Caki2 (cell line): ENCODE measurements at places on chromosomes 13 and 19.

DNA sequence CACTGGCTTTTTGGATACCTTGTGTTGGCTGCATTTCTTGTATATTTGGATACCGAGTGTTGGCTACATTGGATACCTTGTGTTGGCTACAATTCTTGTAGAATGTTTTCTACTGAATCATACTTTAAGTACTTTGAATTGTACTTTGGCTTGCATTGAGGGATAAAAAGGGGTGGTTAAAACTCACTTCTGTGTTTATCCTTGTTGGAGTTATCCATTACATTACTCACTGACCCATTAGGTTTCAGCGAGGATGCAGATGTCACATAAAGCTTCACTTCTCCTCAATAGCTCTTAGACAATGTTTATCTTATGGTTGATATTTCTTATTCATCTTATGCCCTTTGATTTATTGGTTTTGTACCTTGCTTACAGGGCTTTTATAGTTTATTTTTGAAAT lies 43.1 kb downstream of the PDS5B start:
- DNase-seq, result no peak

GRCh38 chr19:19179548-19180441 lies 9.7 kb upstream of the MEF2B start:
- no peak for DNase-seq

- no peak for DNase-seq
Observed at GRCh38 chr19:10086591-10087192, 575 bp downstream of the SHFL start.

DNA sequence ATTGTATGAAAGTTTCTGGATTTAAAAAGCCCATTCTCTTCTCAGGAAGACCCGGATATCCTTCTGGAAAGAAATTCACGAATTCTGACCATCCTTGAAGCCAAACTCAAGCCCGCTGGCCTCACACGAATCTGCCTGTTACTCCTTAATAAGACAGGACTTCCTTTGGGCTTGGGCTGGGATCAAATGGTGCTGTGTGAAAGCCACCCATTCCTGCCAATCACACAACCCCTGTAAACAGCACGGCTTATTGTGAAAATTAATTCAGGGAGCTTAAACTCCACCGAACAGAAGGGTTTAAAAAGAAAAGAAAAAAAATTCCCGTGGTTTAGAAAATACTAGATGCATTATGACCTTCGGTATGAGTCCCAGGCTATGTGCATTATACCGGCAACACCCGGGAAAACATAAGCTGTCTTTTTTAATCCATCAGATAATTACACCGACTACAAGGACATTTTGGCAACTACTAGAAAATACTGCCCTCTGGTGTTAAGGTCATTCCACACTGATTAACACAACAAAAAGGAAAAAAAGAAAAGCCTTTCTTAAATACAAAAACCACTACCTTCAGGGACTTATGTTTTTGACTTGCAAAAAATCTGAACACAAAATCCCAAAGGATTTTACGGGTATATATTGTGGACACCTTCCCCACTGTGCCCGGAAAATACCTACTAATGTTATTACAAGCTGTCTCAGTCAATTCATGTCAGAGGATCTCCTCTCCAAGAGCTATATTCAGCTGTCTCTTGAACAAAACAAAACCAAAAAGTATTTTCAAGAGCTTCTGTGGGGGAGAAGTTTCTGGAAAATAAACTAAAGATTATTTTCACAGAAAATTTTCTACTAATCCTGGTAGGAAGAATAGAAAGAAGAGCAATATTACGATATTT lies 76.0 kb upstream of the LSM14A start:
- peak; percentile 54 for DNase-seq

- peak; percentile 22 for DNase-seq
Observed at GRCh38 chr13:35630551-35631275, 154.2 kb upstream of the MAB21L1 start.

DNA sequence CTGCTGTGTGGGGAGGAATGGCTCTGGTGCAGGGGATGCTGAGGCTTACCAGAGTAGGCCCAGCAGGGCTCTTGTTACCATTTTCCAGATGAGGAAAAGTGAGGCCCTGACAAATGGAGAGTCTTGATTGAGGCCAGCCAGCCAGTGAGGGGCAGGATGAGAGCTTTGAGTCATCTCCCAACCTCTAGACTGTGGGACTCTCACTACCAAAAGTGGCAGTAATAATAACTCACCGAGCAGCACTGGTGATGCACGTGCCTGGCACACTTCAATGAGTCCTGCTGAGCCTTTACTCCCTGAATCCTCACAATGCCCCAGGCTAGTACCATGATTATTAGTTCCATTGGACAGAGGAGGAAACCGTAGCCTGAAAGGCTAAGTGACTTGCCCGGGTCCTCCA lies 7.8 kb downstream of the CIC start:
- no peak for DNase-seq

DNA sequence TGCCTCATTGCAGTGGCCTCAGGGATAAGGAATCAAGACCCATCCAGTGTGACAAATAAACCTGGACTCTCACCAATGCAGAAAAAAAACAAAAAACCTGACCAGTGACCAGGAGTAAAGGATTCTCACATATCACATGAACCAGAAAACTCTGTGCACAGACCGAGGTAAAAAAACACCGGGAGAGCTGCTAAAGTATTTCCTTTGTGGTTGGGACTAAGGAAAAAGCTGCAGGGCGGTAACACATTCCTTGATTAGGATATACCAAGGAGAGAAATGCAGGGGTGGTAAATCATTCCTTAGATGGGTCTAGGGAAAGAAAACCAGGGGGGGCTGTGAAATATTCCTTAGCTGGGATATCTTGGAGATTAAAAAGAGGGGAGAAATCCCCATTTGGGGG lies 64.8 kb upstream of the ZNF85 start:
- DNase-seq, result no peak

- DNase-seq, result no peak
Observed at GRCh38 chr13:101424381-101425155, 8.3 kb upstream of the NALCN start.

DNA sequence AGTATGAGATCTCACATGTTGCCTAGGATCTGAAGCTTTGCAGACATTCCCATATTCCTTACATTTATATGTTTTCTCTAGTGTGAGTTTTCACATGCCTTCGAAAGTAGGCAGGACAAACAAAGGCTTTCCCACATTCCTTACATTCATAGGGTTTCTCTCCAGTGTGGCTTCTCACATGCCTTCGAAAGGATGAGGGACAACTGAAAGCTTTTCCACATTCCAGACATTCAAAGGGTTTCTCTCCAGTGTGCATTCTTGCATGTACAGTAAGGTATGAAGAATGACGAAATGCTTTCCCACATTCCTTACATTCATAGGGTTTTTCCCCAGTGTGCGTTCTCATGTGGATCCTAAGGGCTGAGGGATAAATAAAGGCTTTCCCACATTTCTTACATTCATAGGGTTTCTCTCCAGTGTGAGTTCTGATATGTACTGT lies 14.2 kb downstream of the ZNF699 start:
- DNase-seq, result no peak

DNA sequence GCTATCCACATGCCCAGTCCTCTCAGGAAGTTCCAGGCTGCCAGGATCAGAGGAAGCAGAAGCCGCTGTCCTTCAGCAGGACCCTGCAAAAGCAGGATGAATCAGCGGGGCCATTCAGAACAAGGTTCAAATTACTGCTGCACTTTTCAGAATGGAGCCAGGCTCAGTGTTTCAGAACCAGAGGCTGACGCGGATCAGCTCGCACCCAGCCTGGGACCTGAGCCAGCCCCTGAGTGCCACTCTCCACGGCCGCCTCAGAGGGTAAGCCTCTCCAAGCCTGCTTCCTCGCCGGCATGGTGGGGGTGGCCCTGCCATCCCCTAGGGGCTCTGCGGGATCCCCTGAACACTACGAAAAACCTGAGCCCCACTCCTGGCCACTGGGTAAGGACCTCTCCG lies 24.7 kb downstream of the RASA3 start:
- no peak for DNase-seq

DNA sequence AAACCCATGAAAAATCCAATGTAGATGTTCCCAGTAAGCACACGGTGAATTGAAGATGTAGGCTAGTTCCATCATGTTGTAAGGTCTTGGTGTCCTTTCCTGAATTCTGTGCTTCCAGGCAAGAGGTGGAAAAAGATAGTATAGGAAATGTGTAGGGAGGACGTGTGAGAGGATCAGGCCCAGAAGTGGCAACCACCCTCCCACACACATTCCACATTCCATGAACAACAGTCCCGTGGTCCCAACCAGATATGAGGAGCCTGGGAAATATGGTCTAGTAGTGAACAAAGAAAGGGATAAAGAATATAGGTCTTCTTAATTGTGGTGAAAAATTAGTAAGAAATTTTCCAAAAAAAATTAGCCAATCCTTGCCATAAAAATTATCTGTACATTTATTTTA lies 1254.2 kb upstream of the SLC10A2 start:
- DNase-seq, result no peak

- no peak for DNase-seq
Observed at GRCh38 chr13:97273341-97273831, 51.3 kb downstream of the MBNL2 start.

DNA sequence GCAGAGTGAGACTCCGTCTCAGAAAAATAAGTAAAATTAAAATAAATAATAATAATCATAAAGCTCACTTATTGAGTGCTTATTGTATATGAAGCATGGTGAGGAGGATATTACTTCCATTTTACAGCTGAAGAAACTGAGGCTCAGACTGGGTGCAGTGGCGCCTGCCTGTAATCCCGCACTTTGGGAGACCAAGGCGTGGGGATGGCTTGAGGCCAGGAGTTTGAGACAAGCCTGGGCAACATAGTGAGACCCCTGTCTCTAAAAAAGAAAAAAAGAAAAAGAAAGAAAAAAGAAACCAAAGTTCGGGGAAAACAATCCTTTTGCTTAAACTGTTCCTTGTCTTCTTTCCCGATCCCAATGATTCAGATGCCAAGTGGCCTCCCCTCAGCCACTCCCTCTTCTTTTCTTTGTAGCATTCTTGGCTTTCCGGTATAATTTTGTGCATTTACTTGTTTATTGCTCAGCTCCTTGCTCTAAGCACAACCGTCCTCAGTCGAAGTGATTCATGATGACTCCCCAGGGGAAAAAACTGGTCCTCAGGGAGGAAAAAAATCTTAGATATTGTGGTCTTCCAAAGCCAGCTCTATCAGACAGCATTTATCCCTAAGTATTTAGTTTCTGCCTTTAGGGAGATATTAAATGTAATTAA lies 965 bp upstream of the EIF3G start:
- no peak for DNase-seq

GRCh38 chr19:12749938-12750521 lies 1.6 kb upstream of the BEST2 start:
- no peak for DNase-seq

DNA sequence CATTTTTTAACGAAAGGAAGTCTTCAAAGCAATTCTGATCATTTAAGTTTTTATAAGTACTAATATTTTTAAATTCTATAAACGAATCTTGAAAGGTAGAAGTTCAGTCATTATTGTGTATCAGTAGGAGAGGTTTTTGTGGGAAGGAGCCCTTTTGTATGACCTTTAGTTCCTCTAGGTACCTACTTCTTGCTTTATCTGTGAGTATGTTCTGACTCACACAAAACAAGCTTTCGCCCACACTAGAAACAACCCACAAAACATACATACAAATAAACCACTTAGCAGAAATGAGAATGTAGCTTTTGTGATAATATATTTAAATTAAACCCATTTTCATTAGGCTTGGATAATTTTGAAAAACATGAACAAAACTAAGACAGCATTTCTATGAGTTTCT lies 27.8 kb downstream of the ERCC5 start:
- no peak for DNase-seq

DNA sequence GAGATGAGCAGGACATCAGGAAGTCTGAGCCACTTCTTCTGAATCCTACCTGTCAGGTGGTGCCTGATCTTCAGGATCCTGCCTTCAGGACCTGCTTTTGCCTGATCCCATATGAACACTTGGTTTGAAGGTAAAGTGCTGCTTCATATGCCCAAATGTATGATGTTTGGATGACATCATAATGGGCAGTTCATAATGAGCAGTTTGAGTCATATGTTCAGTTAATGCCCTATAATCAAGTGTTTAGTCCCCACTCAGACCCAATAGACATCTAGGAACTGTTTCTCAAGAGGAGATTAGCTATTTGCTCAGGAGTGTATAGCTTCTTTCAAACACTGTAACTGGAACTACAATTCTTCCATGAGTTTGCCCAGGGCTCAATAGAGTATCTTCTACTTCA lies 58.8 kb downstream of the POLR1D start:
- DNase-seq, result no peak

DNA sequence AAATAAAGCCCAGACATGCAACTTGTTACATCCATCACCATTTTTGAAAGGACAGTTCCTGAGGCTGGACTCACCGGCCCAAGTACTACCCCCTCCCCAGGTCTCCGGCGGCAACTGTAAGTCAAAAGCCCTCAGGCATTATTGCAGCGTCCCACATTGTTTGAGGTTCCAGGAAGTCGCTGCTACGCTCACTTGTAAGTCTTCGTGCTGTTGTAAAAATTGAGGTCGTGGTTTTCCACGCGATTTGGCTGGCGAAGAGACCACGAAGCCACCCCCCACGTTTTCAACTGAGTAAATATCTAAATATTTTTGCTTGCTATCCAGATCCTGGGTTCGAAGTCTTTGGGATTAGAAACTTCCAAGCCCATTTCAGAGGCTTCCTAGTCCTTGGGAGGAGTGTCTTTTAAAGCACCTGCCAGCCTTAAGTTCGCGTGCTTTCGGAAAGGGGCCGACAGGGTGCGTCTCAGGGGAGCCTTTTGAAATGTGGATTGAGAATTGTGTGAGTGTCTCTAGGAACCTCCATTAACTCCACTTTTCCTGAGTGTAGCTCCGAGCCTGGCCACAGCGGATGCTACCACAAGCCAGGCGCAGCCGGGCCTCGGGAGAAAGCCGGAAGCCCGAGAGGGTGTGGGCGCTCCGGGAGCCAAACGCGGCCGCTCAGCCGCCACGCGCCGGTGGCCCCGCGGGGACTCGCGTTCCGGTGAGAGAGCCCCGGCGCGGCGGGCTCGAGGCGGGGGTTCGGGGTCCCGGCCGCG lies 434 bp upstream of the FNDC3A start:
- DNase-seq, result peak; percentile 58

- no peak for DNase-seq
Observed at GRCh38 chr19:15456871-15457700, 7.3 kb downstream of the RASAL3 start.

DNA sequence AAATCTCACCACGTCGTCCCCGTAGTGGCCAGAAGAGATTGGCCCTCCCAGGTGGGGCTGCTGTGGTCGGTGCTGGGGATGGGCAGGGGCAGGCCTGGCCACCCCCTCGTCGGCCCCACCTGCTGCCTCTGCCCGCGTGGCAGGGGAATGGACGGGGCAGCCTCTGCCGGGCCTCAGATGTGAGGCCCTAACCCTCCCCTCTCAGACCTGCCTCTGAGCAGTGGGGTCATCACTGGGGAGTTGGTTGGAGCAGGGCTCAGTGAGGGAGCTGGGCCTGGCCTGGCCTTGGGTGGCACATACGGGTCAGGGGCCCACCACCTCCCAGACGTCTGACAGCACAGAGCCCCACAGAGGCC lies 41.5 kb downstream of the MCF2L start:
- DNase-seq, result no peak
